Fibroblast of skin of left quadriceps (primary cell): ENCODE measurements at places on chromosomes 4 and X.

GRCh38 chrX:45868425-45868824, 667.7 kb upstream of the DIPK2B start:
- no peak for DNase-seq

DNA sequence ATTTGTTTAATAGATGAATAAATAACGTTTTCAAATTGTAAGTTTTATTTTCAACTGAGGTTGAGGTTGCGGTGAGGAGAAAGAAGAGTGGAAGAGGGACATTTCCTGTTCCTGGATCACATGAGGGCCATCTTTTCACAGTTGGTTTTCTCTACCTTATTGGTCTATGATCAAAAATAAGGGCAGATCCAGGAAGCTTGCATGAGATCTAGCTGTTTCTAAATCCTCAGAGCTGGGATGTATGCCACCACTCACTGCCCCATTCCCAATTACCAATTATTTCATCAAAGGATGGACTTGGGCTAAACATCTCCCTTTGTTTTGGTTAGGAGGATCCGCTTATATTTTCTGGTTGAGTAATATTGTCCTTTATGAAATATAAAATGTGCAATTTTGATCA, 104.8 kb upstream of the TLL1 start:
- no peak for DNase-seq

- no peak for DNase-seq
Observed at GRCh38 chr4:99816545-99817308, at the start of gene DAPP1. TSS of gene DAPP1 (plus strand) at chr4:99816827. CDS start at chr4:99816914, 87 bp downstream.

- no peak for DNase-seq
Observed at GRCh38 chrX:120380699-120381098, 18.8 kb downstream of the ATP1B4 start.
